ENCODE measurements at places on chromosomes 4 and X.

DNA sequence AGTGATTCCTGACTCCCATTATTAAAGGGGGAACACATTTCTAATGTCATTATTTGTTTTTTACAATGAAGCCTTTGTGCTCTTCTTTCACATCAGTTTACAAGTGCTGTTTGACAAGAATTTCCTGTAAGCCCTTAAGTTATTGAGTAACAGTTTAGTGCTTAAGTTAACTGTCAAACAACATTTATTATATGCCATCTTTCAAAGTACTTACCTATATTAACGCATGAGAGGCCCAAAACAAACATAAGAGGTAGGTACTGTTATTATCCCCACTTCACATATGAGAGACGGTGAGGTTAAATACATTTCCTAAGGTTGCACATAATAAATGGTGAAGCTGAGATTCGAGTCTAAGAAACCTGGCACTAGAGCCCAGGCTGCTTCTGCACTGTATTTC lies 56.0 kb upstream of the MAGED1 start:
- DNase-seq: no peak

DNA sequence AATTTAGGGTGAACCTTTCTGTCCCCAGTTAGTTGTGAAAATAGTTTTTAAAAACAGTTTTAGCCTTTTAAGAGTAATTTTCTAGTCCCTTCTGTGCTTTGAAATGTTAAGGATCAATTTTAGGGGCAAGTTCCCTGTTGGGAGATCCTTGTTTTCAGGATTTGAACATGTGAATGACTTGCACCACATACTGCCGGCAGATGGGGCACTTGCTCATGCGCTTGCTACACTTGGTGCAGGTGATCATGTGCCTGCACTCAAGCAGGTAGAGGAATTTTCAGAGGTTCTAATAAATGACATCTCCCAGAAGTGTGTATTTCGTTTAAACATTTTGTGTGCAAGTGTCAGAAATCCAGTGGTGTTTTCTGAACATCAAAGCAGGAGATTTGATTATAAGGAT lies 195.9 kb downstream of the CHM start:
- DNase-seq: no peak

DNA sequence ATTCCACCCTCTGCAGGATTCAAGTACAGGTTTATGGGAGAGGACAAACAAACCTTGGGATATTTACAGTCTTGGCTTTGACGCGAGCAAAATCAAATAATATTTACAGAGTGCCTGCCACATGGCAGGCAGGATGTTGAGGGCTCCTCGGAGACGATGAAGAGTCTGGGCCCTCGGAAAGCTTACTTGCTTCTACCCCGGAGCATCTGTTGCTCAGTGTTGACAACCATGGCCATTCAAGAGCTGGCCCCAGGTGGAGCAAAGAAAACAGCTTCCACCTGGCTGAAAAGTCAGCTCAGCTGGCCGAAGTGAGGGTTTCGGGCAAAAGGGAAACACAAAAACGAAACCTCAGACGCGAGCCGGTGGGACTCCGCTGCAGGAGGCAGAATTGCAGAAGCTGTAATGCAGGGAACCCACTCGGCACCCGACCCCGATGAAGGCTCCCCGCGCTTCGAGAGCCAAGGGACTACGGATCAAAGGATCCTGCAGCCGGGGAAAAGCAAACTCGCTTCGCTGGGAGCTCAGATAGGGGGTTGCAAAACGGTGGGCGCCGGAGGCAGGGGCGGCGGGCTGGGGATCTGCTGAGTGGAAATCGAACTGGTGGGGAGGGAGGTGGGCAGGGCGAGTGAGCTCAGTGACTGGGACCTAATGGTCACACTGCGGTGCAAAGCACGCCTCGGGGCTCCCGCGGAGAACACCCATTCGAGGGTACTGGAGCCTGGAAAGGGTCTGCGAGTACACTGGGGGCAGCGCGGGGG lies 805 bp downstream of the ATP8A1 start:
- no peak for DNase-seq

DNA sequence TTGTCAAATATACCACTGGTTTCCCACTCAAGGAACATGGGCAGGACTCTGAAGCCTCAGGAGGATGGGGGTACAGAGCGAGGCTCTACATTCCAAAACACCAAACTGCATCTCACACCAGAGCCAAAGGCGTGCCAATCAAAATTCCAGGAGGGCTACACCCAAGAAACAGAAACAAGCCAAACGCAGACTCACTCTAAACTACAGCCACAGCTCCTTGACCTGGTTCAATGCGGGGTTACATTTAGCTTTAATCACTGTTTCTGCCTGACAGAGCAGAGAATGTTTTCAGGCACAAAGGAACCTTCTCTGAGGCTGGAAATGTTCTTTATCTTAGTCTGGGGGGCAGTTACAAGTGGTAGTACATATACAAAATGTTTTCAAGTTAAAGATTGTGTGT lies 2121.5 kb upstream of the AGA start:
- no peak for DNase-seq

- no peak for DNase-seq
Observed at GRCh38 chrX:327660-328126, 9.1 kb upstream of the GTPBP6 start.

DNA sequence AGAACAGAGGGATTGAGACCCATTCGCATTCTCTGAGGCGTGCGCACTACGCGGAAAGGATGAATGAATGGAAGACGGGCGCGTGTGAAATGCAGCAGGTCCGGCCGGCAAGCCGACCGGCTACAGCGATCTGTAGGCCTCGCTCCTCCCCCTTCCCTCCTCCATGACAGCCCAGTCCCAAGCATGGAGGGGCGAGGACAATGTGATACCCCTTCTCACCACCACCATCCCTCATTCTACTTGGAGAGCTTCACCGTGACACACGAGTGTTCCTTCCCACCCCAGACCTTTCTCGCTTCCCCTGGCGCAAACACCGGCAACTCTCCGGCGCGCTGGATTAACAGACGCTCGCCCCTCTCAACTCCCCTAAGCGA lies 815 bp downstream of the EIF4E start:
- DNase-seq: peak; percentile 68

- DNase-seq: no peak
Observed at GRCh38 chr4:10640561-10641201, 43.9 kb downstream of the CLNK start.

DNA sequence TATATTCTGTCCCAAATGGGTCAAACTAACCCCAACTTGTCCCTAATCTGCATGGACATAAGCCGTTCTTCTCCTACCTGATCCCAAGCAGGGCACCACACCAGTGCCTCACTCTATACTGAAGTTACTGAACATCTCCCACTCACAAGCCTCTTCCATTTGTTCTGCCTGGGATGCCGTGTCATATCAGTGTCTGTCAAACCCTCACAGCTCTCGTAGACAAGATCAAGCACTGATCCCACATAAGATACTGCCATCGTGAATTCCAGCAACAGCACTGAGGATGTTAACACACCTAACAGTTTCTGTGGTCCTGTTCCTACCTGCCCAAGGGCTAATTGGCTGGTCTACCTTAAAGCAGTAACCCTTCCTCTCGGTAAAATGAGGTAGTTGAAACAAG lies 162.1 kb downstream of the APBB2 start:
- DNase-seq: no peak

DNA sequence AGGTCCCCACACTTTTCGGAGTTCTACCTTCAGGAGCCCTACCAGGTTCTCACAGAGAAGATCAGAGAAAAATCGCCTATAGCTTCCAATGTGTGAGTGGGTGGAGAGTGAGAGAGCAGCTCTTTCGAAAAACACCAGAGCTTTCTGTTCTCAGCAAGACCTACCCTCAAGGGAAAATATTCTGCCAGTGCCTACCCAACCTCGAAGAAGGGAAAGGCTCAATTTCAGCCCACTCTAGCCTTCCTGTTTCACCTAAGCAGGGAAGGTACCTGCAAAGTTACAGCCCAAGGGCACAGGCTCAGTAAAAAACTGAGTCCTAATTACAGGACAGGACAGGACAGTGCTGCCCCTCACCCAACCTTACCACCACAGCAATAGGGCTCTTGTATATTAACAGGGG lies 104.0 kb upstream of the WDR17 start:
- DNase-seq: no peak

Data from hematopoietic multipotent progenitor cell treated with erythropoietin and hydrocortisone succinate and interleukin-3 and kit ligand, for 15 days (in vitro differentiated cells).